Stimulated activated CD8-positive, alpha-beta memory T cell treated with anti-CD3 and anti-CD28 coated beads, Interleukin-7, amount 100 ng/mL, for 48 hours (primary cell): ENCODE measurements at places on chromosomes 6 and 20.

GRCh38 chr20:17790296-17790695 is 90.5 kb downstream of the BANF2 start:
- DNase-seq: no peak

GRCh38 chr6:46848684-46849360 is 55.6 kb downstream of the MEP1A start:
- DNase-seq: peak; percentile 43

- DNase-seq: peak; percentile 27
Measured at GRCh38 chr6:163415620-163416556, 1.4 kb downstream of the QKI start.

DNA sequence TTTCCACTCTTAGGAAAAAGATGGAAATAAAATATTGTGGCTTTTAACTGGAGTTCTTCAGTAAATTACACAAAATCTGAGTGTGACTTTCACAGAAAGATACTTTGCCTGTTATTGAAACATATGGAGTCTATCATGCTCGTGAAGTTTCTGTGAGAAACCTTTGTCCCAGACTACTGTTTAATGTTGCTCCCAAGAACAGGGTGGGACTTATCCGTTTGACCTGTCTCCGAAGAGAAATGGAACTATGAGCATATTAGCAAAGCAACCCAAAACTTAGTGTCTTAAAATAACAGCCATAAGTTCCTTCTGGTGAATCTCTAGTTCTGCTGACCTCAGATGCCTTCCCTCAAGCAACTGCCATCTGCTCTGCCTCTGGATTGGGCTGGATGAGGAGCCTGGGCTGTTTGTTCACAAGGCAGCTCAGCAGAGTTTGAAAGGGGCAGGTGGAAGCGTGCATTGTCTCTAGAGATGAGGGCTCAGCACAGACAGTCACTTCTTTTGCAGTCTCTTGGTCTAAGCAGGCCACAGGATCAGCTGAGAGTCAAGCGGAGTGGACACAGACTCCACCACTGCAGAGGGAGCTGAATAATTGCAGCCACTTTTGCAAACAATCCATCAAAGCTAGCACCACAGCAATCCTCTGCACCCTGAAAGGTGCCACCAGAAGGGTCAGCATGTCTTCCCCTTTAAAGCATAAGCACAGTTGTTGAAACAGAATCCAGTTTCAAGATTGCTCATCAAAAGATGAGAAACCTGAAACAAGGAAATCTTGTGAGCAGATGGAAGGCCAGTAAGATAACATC is 52.8 kb downstream of the MYB start:
- no peak for DNase-seq

GRCh38 chr6:36329798-36330291 is 6.8 kb downstream of the BNIP5 start:
- no peak for DNase-seq

- DNase-seq: no peak
Measured at GRCh38 chr6:85576476-85576875, 17.2 kb downstream of the SNX14 start.

- no peak for DNase-seq
Measured at GRCh38 chr6:14612016-14612980, 494.7 kb downstream of the CD83 start.

DNA sequence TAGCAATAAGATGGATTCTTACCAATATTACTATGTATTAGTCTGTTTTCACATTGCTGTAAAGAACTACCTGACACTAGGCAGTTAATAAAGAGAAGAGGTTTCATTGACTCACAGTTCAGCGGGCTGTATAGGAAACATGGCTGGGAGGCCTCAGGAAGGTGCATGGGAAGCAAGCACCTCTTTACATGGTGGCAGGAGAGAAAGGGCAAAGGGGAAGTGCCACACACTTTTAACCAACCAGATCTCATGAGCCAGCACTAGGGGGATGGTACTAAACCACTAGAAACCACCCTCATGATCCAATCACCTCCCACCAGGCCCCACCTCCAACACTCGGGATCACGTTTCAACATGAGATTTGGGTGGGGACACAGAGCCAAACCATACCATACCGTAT is 40.7 kb upstream of the CCDC167 start:
- DNase-seq: no peak

DNA sequence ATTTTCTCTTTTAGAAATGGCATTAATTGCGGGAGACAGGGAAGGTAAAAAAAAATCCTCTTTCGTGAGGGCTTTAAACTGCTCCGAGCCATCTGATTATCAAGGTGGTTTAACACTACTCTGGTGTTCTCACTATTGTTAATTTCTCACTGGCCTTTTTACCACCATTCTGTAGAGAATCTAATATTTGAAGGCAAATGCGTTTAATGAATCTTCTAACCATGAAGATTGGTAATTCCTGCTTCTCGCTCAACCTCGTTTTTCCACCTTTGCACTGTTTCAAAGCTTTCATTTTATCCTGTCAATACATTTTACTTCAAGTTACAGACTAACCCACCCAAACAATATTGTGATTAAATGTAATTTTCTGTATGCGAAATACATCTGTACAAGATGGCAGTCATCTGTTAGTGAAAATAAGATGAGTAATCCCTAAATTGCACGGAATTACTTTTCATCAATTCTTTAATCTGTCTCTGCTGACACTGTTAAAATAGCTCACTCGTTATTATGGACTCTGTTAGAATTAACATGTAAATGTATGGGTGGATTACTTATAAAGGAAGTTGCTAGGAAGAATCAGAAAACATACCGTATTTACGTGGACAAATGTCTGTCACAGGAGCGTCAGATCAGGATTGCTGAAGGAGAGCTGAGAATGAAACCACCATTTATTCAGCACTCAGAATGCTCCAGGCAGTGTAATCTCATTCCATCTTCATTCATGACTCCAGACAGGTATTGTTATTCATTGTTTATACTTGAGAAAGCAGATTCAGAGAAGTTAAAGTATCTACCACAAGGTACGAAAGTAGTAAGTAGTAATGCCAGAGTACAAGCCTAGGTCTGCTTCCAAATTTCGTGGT is 1.1 kb upstream of the LCA5 start:
- no peak for DNase-seq

DNA sequence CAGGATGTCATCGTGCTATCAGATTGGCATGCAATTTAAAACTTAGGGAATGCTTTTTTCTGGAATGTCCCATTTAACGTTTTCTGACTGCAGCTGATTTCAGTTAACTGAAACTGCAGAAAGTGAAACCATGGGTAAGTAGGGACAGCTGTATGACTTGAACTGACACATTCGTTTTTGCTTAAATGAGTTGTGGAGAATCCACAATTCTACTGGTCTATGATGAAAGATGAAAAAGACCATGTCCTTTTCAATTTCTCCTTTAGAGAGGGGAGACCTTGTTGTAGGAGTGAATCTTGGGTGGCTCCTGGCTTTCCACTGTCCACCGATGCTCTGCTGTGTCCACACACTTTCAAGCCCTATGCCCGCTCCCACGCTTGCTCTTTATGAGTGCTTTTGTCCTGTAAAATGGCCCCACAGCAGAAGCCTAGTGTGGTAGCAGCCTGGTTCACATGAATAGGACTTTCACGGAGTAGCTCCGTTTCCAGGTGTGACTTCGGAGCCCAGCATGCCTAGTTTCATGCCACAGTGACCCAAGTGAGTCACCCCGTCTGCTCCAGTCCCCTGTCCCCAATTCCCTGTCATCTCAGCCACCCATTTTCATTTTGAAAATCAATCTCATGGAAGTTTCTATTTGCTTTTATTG is 21.9 kb downstream of the DYNLT1 start:
- DNase-seq: no peak

DNA sequence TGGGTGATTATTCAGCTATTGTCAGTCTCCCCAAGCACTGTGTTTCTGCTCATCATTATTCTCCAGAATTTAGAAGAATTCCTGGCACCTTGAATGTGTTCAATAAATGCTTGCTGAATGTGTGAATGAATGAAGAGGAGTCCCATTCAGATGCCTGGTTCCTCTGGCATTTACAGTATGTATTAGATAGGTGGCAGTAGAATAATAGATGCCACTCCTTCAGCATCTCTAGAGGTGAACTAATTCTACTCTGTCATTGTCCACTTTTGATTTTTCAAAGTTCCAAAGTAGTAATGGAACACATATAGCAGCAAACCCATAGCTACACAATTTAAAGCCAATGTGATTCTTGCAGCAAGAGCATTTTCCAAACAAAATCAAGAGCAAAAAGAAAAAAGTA is 118.9 kb upstream of the CEP162 start:
- DNase-seq: no peak

- no peak for DNase-seq
Measured at GRCh38 chr6:161598896-161599295, 325.0 kb upstream of the AGPAT4 start.

DNA sequence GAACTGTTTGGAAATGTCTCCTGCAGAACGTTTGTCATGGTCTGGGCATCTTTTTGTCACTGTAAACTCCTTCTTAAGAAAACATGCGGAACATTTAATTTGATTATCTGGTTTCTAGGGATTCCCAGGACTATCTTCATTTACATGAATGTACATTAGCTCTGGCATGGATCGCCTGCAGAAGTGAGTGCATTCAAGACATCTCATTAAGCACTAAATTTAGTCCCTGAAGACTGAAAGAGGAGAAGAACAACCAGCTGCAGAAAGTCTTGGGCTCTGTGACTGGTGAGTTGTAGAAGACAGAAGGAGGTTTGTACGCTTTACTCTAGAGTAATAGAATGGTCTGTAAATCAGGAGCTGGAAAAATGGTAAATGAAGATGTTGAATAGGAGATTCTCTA is 540.7 kb downstream of the BCKDHB start:
- no peak for DNase-seq

DNA sequence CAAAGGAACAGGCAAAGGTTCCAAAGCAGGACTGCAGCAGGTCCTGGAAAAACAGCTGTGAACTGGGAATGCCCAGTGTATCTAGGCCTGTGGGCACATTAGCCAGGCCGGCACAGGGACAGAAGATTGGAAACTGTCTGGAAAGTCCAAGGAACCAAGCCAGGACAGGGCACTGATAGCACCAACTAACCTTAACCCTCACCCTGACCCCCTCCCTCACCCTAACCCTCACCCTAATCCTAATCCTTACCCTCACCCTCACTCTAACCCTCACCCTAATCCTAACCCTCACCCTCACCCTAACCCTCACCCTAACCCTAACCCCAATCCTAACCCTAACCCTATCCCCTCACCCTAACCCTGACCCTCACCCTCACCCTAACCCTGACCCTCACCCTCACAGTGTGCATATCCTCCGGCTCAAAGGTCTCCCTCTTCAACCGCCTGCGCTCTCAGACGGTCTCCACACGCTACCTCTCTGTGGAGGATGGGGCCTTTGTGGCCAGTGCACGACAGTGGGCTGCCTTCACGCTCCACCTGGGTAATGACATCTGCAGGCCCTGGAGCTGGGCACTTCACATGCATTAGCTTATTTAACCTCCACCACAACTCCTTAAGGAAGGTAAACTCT is 5.1 kb upstream of the MATN4 start:
- no peak for DNase-seq

- DNase-seq: no peak
Measured at GRCh38 chr6:105400501-105400900, 2.4 kb downstream of the PREP start.

- DNase-seq: no peak
Measured at GRCh38 chr6:29982097-29982496, 39.8 kb downstream of the HLA-A start.

DNA sequence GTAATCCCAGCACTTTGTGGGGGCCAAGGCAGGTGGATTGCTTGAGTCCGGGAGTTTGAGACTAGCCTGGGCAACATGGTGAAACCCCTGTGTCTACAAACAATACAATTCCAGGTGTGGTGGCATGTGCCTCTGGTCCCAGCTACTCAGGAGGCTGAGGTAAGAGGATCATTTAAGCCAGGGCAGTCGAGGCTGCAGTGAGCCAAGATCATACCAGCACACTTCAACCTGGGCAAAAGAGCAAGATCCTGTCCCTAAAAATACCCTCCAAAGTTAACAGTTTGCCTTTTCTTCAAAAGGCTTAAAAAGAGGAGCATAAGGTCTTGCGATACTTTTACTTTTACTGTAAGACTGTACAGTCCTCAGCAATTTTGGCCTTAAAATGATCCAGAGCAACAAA is 10.7 kb upstream of the SPTLC3 start:
- no peak for DNase-seq

GRCh38 chr6:9522101-9522500 is 892.8 kb downstream of the TFAP2A start:
- no peak for DNase-seq

DNA sequence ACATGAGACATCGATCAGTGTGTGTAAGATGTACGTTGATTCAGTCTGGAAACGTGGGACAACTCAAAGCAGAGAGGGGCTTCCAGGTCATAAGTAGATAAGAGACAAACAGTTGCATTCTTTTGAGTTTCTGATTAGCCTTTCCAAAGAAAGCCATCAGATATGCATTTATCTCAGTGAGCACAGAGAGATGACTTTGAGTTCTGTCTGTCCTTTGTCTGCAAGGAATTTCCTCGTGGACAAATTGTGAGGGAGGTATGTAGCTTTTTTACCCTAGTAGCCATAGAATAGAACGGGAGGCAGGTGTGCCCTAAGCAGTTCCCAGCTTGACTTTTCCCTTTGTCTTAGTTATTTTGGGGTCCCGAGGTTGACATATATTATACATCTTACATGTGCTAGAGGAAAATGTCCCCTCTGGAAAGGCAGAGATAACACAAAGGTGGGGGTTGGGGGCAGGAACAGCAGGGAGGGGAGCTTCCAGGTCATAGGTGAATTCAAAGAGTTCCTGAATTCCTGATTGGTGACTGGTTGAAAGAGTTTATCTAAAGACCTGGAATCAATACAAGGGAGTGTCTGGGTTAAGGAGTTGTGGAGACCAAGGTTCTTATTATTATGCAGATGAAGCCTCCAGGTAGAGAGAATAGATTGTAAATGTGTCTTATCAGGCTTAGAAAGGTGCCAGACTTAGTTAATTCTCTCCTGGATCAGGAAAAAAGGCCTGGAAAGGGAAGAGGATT is 237.0 kb downstream of the NFATC2 start:
- no peak for DNase-seq

GRCh38 chr6:31120151-31120915 is at the start of gene CDSN:
Gene CDSN (minus strand): TSS chr6:31120446. CDS start chr6:31120419, 27 bp downstream.
- DNase-seq: no peak

DNA sequence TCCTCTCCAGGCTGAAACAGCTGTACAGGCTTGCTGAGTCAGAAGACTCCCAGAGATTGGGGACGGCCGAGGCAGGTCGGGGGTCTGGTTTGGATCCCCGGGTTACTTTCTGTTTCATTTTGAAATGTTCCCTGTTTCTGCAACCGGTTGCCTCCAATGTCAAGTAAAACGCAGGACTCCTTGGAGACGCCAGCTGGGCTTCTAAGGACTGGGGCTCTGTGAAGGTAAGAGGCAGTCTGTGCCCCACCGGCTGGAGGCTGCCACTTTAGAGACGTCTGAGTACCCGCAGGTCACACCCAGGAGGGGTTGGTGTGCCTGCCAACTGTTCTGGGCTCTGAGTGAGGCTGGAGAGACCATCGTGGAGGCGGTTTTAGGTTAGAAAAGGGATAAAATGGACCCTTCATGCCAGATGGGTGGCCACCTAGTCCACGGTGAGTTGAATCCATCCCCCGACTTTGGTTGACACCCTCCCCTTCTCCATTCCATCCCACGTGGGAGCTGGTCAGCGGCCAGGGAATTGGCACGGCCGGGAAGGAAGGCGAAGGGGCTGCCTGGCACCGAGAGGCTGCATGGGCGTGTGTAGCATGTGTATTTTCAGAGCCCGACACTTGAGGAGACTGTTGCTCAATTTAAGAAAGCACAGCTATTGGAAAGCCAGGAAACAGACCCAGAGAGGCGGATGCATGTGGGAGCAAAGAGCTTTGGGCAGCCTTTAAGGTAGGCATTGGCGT is 240.9 kb downstream of the PHACTR1 start:
- DNase-seq: peak; percentile 1

- DNase-seq: no peak
Measured at GRCh38 chr20:663315-664090, 10.5 kb upstream of the SRXN1 start.
